Dermis microvascular lymphatic vessel endothelial cell (primary cell): ENCODE measurements at places on chromosomes 1 and 21. TPM values are rescaled to one million over a fixed set of nuclear protein-coding genes. Genes with fewer than 3 reads are reported as not detected.

The MLLT11 gene
- 1.3 and 1.8 TPM in 2 replicates for total RNA-seq

The SMIM11 gene
- 1.4 and 5.6 TPM in 2 replicates for total RNA-seq

The IFI16 gene
- 35.5 and 42.9 TPM in 2 replicates for total RNA-seq

The VASH2 gene
- total RNA-seq: 0.13 TPM in 2 replicates

The TIAM1 gene
- total RNA-seq: 0.38 and 0.64 TPM in 2 replicates

The TCHH gene
- total RNA-seq: under 0.01 TPM in 2 replicates

The VSIG8 gene
- total RNA-seq: not detected in 2 replicates

The LYPD8 gene
- not detected in 2 replicates for total RNA-seq

The CA14 gene
- not detected in 2 replicates for total RNA-seq

The KCNE2 gene
- total RNA-seq: not detected in 2 replicates

The KRTAP15-1 gene
- total RNA-seq: not detected in 2 replicates

The KLHDC7A gene
- total RNA-seq: not detected in 2 replicates

The ATP1A4 gene
- total RNA-seq: not detected in 2 replicates

The FCRL6 gene
- not detected in 2 replicates for total RNA-seq

The RABIF gene
- total RNA-seq: 8.5 and 10.5 TPM in 2 replicates

The NID1 gene
- total RNA-seq: 175 and 328 TPM in 2 replicates
